Fibroblast of skin of left quadriceps (primary cell): ENCODE measurements at places on chromosomes 6 and 20.

GRCh38 chr6:106381881-106382280 lies 21.4 kb downstream of the CRYBG1 start:
- no peak for DNase-seq

DNA sequence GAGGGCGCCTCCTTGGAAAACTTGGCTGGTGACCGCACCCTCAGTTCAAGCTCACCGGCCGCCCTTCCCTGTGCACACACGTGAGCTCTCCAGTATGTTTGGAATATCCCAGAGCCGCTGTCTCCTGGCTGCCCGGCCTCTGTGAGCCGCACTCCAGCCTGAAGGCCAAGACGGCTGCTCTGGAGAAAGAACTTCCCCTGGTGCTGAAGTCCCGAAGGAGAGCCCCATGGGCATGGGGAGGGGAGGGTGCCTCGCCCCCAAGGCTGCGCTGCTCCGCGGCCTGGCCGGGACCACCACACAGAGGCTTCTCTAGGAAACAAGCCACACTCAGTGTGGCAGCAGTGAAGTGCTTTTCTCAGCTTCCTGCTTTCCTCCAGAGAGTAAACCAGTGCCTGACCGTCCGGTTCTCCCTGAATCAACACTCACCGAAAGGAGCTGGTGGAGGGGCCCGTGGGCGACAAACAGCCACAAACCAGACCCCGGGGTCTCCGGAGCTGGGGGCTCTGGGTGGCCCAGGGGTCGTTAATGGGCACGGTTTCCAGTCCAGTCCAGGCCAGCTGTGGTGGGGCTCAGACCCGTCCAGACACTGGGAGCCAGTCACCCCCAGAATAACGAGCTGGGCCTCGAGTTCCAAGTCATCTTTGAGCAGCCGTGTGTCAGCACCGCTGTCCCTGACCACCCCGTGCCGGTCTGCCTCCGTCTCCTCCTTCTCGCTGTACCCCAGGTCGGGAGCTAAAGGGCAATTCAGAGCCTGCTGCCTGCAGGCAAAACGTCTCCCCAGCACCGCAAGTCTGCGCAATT lies 87.4 kb upstream of the BHLHE23 start:
- DNase-seq, result no peak

- DNase-seq, result no peak
Observed at GRCh38 chr20:17643531-17644188, 38.4 kb downstream of the RRBP1 start.

DNA sequence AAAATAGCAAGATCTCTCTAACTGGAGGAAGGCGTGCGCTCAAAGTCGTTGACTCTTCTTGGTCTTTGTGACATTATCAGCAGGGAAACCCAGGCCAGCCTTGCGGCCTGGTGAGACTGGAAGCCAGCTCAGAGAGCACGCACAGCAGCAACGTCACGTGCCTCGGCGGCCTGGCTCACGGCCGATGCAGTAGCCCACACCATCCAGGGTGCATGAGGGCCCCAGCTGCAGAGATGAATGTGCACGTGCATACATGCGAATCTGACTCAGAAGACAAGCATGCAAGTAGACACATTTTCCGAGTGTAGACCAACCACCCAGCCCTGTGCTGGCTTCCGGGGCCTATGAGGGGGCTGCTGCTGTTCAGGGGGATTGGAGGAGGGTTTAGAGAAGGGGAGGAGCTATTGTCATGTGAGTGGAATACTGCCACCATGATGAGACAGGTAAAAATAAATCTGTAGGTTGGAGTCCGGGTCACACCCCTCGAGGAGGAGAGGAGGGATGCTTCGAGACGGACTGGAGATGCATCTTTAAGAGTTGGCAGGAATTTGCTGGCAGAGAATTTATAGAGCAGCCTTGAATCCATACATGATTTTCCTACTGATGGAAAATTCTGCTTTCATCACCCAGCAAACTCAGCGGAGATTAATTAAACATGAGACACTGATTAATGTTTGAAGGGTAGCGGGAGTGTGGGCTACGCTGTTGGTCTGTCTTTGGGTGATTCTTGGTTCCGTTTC lies 388.2 kb downstream of the CDH4 start:
- DNase-seq, result peak; percentile 82

GRCh38 chr20:56467968-56468315 lies 485 bp upstream of the RTF2 start:
- DNase-seq, result no peak

DNA sequence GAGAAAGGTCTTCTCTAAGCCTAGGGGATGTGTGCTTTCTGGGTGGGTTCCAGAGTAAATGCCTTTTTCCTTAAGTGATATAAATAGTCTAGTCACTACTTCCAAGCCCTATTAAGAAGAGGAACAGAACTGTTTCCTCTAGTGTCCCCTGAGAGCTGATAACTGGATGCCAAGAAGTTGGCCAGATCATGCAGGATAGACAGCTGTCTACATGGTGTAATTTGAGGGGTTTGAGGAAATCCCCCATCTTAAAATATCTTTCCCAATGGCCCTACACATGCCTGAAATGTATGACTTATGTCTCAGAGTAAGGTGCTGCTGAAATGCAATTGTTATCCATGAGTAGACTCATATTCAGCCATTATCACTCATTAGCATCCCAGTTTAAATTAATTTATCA lies 20.2 kb upstream of the PIM1 start:
- DNase-seq, result no peak

- no peak for DNase-seq
Observed at GRCh38 chr6:107458672-107459282, 587 bp downstream of the PDSS2 start.

GRCh38 chr6:11155589-11155988 lies 44.1 kb upstream of the ERVFRD-1 start:
- DNase-seq, result no peak

GRCh38 chr6:39281312-39281980 lies 32.8 kb downstream of the KCNK17 start:
- no peak for DNase-seq

DNA sequence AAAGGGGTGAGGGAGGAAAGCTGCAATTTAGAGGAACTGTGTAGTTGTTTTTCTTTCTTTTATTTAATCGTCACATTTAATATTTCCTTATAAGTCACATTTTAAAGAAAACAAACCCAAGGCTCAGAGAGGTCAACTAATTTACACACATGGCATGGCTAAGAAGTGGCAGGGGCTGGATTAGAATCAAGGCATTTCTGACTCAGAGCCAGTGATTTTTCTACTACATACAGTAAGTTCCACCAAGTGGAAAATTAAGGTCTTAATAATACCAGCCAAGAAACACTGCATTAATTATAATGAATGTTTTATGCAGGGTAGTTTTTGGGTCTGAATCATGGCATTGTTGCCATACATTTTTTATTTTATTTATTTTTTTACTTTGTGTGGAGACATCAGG lies 607.7 kb upstream of the CITED2 start:
- DNase-seq, result no peak
